ENCODE measurements at places on chromosomes 4 and X.

GRCh38 chr4:77820649-77821561 lies 1.7 kb upstream of the CNOT6L start:
- no peaks in the 10 kb centered on the region for H3K27me3 ChIP-seq
- peak; percentile 11 for DNase-seq
- H3K36me3 ChIP-seq: no peaks in the 10 kb centered on the region

- DNase-seq: no peak
- no peak overlapping the region for H3K4me3 ChIP-seq
- H3K4me1 ChIP-seq: no peaks in the 10 kb centered on the region
- no peaks in the 10 kb centered on the region for H3K36me3 ChIP-seq
Measured at GRCh38 chr4:8306511-8307021, 37.0 kb downstream of the HTRA3 start.

DNA sequence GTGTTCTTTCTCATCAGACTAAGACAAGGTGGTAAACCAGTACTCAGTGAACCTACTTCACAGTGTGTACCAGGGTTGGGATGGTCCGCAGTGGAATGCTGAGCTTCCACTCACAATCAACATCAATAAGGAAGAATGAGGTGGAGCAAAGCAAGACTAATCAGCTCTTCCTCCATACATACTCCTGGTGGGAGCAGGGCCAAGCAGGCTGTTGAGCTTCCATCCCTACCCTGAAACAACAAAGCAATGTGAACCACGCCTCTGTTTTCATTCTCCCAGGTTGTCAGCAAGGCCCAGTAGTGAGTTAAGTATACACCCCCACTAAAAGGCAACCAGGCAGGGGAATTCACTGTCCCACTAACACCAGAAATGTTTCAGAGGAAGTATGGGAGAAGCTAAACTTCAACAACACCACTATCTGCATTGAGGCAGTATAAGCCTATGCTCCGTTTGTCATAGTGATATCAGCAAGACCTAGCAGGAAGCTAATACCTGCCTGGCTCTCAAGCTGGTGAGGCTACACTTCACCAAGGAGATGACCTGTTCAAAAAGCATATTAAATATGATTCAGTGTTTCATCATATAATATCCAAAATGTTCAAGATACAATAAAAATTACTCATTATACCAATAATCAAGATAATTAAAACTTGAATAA lies 109.5 kb downstream of the DDX60 start:
- H3K36me3 ChIP-seq: no peaks in the 10 kb centered on the region
- H3K27me3 ChIP-seq: no peaks in the 10 kb centered on the region
- no peaks in the 10 kb centered on the region for H3K4me1 ChIP-seq
- no peak for DNase-seq

GRCh38 chr4:47510506-47511143 lies 25.6 kb downstream of the ATP10D start:
- H3K27ac ChIP-seq: no peak overlapping the region
- DNase-seq: no peak
- H3K27me3 ChIP-seq: no peaks in the 10 kb centered on the region
- no peak overlapping the region for H3K4me3 ChIP-seq
